Spleen (tissue), 13 donors: ENCODE measurements at places on chromosomes 13 and 19. TPM values are rescaled to one million over a fixed set of nuclear protein-coding genes. Genes with fewer than 3 reads are reported as not detected.
A peak's percentile ranks its signal among the peaks of the same experiment; 100 is the strongest.

MUC16 gene
- polyA plus RNA-seq = 0.03 TPM

FGF21 gene
- polyA plus RNA-seq = not detected

CLASRP gene
- 191 TPM for polyA plus RNA-seq

DNA sequence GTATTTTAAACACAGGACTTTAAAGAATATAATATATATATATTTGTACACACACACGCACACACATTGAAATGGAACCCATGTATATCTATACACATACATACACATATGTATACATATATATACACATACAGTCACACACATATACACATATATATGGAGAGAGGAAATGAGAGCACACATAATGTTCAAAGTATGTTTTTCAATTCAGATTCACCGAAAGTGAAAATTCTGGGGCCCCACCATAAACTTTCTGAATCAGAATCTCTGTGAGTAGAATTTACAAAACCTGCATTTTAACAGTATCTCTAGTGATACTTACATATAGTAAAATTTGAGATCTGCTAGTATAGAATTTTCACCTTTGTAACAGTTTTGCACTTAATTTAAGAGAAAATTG, 60.4 kb upstream of the OBI1 start:
- no peak for DNase-seq

- peak; percentile 92 for DNase-seq
These were observed 44.0 kb downstream of the BRD4 start for GRCh38 chr19:15288146-15288963.

DNA sequence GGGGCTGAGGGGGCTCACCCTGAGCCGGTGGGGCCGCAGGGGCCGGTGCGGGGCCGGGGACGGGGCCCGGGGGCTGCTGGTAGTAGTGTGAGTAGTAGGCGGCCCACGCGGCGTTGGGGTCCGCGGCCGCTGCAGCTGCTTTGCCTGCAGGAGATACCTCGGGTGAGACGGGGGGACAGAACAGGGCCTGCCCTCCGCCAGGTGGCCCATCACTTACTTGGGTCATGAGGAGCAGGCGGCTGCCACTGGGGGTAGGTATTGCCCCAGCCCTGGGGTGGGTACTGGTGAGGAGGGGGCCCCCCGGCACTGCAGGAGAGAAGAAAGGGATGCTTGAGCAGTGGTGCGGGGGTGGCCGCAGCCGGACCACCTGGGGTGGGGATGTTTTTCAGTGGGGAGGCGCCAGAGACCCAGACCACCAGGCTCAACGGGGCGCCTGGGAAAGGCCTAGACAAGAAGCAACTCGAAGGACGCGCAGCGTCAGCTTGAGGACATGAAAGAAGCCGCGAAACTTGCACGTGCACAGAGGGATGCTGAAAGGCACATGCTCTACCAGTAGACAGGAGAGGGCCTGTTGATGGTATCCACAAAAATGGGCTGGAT, 8.9 kb downstream of the KHSRP start:
- no peak for DNase-seq

- no peak for DNase-seq
These were observed 242.8 kb downstream of the ENOX1 start for GRCh38 chr13:43544011-43544410.
